NCI-H1417 treated with DMSO at 0.1 percent for 48 hours (cell line): ENCODE measurements at places on chromosomes 3 and 15.
A peak's percentile ranks its signal among the peaks of the same experiment; 100 is the strongest.

- DNase-seq, result peak; percentile 39
Observed at GRCh38 chr15:74889883-74890664, at the start of gene MPI. Gene MPI (plus strand): TSS chr15:74890042. CDS start chr15:74890074, 32 bp downstream.

DNA sequence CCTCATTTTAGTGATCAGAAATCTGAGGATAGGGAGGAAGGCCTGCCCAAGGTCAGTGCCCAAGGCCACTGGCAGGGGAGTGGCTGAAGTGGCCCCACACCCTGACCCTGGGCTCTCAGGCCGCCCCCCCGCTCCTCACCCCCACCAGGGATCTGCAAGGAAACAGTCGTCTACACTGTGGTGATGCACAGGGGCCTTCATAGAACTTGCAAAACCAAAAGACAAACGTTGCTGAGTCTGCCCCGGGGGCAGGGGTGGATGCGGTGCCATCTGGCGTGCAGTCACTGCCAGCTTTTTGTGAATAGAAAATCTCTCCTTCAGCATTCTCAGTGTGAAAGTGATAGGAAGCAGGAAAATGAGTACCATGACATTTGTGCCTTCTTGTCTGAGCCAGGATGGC, 41.3 kb downstream of the WHAMM start:
- DNase-seq, result no peak

- no peak for DNase-seq
Observed at GRCh38 chr3:38167591-38167990, 2.3 kb downstream of the OXSR1 start.

DNA sequence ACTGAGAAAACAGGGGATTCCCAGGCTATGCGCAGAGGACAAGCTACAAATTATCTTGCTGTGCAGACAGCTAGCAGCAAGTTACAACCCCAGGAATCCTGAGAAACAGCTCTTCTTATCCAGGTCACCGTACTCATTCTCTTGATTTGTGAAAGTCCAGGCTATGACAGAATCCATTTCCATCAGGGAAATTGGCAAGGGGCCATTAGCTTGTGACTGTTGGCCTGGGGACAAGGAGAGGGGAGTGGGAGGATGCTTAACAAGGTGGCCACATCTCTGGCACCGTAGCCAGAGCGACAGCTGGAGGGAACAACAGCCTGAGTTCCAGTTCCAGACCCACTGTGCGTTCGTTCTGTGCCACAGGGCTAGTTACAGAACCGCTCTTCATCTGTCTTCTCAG, 44.9 kb upstream of the PLXNA1 start:
- no peak for DNase-seq

DNA sequence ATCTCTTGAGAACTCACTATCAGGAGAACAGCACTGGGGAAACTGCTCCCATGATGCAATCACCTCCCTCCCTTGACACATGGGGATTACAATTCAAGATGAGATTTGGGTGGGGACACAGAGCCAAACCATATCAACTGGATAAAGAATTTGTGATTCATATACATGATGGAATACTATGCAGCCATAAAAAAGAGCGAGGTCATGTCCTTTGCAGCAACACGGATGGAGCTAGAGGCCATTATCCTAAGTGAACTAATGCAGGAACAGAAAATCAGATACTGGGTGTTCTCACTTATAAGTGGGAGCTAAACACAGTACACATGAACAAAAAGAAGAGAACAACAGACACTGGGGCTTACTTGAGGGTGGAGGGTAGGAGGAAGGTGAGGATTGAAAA, 17.0 kb downstream of the SPG11 start:
- no peak for DNase-seq

DNA sequence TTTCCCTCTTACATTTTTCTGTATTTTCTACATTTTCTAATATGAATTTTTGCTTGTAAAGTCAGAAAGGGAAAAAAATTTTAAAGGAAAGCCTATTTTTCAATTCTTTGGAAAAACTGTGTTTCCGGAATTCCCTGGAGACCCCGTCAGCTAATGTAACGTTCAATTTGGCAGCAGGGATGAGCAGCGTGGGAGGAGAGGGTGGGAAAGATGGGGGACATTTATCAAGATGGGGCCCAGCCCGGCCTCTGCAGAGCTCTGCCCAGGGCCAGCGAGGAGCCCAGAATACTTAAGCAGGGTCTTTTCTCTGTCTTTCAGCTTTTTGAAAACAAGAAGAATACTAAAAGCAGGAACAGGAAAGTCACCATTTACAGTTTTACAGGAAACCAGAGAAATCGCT, 129.0 kb downstream of the LRRK1 start:
- no peak for DNase-seq

DNA sequence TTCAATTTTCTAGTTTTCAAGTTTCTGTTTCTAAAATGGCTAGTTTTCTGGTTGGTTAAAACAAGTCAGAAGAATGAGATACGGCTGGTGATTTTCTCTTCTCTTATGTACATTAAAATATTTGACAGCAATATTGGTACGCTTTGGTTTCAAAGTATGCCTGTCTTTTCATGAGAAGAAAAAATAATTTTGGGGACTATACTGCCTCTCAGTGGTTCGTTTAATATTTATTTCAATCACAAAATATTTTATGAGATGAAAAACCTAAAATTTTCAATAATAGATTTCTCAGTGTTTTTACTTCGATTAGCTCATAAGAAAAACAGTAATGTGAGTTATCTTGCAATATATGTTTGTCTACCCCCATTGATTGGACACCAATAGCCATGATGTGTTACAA, 72.8 kb upstream of the AADACL2 start:
- DNase-seq, result no peak

DNA sequence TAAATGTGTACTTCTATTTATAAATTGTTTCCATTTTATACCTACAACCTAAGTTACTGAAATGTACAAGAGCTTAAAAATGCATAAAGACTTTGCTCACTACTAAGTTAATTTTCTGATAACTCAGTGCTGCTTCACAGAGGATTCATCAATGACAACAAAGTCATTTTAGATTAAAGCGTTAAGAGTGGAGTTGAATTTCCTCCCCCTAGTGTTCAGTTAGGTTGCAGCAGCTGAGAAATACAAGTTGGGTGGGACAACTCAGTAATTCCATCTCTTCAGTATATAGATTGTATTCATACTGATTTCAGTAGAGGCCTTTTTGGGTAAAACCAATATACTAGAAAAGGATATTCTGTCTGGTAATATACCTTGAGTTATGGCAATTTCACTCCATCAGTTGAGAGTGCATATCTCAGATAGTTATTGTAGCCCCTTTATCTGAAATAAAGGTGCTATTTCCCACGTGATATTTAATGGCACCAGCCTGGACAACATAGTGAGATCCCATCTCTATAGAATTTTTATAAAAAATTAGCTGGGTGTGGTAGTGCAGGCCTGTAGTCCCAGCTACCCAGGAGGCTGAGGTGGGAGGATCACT, 6.9 kb upstream of the RPL35A start:
- no peak for DNase-seq

- DNase-seq, result no peak
Observed at GRCh38 chr3:78177780-78178179, 1137.9 kb downstream of the ROBO2 start.

GRCh38 chr3:99952306-99952705, 134.6 kb downstream of the CMSS1 start:
- no peak for DNase-seq

- DNase-seq, result no peak
Observed at GRCh38 chr15:79495775-79496174, 63.6 kb downstream of the MINAR1 start.

DNA sequence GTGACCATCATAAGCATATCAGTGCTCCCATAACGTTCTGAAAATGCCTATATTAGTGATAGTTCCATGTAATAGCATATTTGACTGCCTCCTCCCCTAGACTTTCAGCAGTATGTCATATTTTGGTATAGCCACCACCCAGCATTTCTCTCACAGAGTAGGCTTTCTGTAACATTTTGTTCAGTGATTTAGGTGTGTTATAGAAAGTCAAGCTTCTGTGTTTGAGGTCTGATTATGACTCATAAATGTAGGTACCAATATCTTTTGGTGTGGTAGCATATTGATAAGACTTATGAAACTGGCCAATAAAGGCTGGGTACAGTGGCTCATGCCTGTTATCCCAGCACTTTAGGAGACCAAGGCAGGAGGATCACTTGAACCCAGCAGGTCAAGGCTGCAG, 34.3 kb upstream of the ZMAT3 start:
- no peak for DNase-seq

DNA sequence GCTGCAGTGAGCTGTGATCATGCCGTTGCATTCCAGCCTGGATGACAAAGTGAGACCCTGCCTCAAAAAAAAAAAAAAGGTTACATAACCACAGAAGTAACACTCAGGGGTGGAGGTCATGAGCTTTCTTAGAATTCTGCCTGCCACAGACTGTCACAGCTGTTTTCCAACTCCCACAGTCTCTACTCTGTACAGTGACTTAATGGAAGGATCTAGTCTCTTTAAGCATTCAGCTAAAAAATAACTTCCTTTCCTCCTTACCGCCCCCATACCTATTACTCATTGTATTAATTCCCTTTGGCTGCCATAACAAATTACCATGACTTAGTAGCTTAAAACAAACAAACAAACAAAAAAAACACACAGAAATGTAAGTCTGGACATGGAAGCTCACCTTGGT, 99.6 kb upstream of the UBE2E1 start:
- DNase-seq, result no peak

GRCh38 chr15:52730173-52730572, 51.0 kb upstream of the ATOSA start:
- DNase-seq, result no peak

GRCh38 chr3:27584874-27585273, 100.7 kb upstream of the SLC4A7 start:
- DNase-seq, result no peak

GRCh38 chr3:171257251-171258203, 202.7 kb downstream of the TNIK start:
- DNase-seq, result no peak

- no peak for DNase-seq
Observed at GRCh38 chr15:66924889-66925288, 140.5 kb upstream of the SMAD3 start.

- no peak for DNase-seq
Observed at GRCh38 chr3:59566481-59566975, 516.7 kb upstream of the CFAP20DC start.

DNA sequence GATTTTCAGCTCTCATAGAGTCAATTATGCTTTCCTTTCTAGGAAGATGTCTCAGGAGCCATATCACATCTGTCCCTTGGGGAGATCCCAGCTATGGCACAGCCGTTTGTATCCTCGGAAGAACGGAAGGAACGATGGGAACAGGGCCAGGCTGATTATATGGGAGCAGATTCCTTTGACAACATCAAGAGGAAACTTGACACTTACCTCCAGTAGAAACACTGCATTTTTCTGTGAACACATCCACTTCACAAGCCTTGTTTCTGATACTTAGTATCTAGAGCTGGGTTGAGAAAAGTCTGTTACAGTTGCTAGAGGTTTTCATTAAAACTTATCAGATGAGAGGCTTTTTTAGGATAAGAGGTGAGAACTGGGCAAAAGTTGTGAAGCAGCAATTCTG, 35.4 kb downstream of the GYG1 start:
- no peak for DNase-seq

GRCh38 chr3:23017801-23018200, 185.3 kb upstream of the UBE2E2 start:
- no peak for DNase-seq

GRCh38 chr3:43435706-43436105, 149.4 kb downstream of the SNRK start:
- DNase-seq, result no peak

DNA sequence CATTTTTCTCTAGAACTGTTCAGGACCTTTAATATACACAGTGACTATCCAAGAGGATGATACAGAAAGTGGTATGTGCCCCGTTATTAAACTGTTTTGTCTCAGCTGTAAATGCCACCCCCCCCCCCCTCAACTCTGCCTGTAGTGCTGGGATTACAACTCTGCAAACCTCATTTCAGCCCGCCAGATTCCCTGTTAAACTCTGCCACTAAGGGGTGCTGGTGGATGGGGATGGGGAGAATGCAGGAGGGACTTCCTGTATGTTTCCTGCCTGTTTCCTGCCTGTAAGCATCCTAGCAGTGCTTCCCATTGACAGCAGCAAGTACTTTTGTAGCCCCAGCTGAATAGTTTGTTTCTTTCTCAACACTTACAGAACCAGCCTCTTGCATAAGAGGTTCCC, 301.7 kb upstream of the RORA start:
- DNase-seq, result no peak

DNA sequence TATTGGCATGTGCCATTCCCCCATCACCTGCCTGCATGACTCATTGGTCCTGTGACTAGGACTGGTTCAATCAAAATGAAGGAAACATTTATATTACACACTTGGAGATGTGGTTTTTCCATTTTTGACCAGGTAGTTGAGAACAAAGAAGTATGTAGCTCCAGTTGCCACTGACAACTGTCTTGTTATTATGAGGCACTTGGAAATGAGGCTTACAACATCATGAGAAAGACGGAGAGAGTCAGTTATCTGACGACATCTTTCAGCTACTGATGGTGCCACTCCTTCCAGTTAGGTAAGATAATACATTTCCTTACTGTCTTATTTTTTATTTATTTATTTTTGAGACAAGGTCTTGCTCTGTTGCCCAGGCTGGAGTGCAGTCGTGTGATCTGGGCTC, 21.8 kb upstream of the PROK2 start:
- DNase-seq, result no peak

GRCh38 chr15:70406617-70407335, 309.1 kb upstream of the TLE3 start:
- no peak for DNase-seq

DNA sequence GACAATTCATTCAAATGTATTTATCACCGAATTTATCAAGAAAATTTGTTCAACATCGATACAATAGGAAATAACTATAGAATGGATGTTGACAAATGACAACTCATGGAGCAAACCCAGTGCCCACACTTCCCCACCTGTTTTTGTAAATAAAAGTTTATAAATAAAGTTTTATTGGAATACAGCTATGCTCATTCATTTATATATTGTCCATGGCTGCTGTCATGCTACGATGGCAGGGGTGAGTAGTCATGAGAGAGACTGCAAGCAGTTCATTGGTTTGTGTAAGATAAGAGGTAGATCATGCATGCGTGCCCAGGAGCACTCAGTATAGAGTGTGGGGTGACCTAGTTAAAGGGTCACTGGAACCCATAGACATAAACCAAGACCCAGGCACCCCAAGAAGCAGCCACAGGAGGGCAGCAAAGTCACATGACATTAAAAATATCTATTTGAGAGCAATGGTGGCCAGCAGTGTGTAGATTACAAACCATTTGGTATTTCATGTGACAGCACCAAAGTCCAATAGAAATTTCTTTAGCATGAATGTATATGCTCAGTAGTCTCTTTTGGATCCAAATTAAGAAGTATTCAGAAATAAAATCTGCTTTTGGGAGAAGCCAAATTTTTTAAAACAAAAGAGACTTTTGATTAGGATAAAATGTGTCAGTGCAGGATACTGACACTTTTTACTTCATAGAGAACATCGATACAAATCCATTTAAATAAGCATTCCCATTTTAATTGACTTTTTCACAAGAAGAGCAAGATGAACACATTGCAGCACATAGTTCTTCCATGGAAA, 794.8 kb downstream of the MCTP2 start:
- no peak for DNase-seq
